ENCODE measurements at places on chromosomes 7 and 10.

DNA sequence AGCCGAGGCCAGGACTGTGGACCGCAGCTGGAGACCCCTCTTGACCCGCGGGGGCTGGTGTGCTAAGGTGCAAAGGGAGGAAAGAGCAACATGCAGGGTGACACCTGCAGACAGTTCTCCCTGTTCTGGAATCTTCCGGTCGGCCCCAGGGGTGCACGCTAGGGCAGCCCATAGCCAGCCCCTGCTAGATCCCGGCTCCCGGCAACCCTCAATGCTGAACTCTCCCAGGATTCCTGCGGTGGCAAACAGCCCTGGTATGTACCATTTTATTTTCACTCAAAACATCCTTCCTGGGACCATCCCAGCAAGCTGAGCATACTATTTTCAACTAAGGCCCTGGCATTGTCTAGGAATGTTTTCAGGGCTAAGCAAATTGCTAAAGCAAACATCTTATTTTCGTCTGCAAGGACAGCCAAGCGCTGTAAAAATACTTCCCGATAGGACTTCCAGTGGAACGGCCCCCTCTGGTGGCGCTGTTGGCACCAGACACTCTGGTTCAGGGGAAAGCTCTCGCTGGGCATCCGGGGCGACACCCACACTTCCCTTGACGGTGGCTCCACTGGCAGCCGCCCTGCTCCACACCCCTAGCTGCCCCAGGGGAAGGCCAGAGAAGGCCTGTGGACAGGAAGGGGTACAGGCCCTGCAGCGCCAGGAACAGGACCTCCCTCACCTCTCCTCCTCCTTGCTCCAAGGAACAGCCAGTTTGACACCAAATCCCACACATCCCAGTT, 99.4 kb downstream of the CTBP2 start:
- DNase-seq, result peak; percentile 81

GRCh38 chr7:20200971-20201370, 16.2 kb downstream of the MACC1 start:
- no peak for DNase-seq

GRCh38 chr10:115029452-115030375, 63.5 kb upstream of the ATRNL1 start:
- DNase-seq, result no peak

DNA sequence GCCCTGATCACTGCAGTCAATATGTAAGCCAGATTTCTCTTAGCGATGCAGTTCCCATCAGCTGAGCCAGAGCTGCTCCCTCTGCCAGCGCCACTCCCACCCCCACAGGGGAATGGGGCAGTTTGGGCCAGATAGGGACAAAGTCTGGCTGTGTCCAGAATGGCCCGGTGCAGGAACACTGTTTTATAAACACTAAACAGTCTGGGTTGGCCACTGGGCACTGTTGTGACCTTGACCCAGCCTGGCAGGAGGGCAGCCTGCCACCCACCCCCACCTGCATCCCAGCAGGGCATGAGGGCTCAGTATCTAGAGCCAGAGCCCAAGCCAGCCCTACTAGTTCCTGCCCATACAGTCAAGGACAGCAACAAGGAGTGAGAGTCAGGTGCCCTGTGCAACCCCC, 1.3 kb downstream of the OGDHL start:
- no peak for DNase-seq

GRCh38 chr10:126969310-126969709, 64.1 kb downstream of the DOCK1 start:
- no peak for DNase-seq

- no peak for DNase-seq
These were observed 10.7 kb downstream of the CUTC start for GRCh38 chr10:99742701-99743100.

GRCh38 chr7:108205311-108205710, 75.2 kb upstream of the LAMB4 start:
- no peak for DNase-seq

GRCh38 chr7:26007510-26007909, 144.5 kb upstream of the NFE2L3 start:
- no peak for DNase-seq
